Adrenal gland (tissue), 19 donors: ENCODE measurements at places on chromosomes 5 and 9. TPM values are rescaled to one million over a fixed set of nuclear protein-coding genes. Genes with fewer than 3 reads are reported as not detected.

- H3K27ac ChIP-seq, result peak overlapping the region; percentile 45
- H3K36me3 ChIP-seq, result no peaks in the 10 kb centered on the region
- H3K4me3 ChIP-seq, result no peak overlapping the region
- no peak for DNase-seq
These were observed 66.0 kb downstream of the HMCN2 start for GRCh38 chr9:130331573-130331972.

Gene OSTF1
- 32.5 TPM for total RNA-seq

DNA sequence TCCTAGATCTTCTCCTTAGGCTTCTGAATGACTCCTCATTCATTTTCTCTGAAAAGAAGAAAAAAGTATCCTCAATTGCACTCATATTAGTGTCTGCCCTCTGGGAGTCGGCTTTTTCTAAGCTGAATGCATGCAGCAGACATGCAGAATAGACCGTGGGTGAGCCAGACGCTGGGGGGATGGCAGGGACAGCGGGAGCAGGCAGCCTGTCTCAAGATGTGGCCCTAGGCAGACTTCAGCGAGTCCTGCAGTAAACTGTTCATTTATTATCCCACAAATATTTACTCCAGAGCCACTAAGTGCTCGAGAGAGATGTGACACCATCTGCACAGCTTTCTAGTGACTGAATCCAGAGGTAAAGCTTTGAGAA is 164.9 kb upstream of the RAI14 start:
- no peak for DNase-seq
- H3K27me3 ChIP-seq, result no peaks in the 10 kb centered on the region
- H3K27ac ChIP-seq, result no peak overlapping the region
- H3K4me1 ChIP-seq, result peaks cover 4% of the 10 kb centered on the region
- H3K4me3 ChIP-seq, result no peak overlapping the region
- H3K36me3 ChIP-seq, result no peaks in the 10 kb centered on the region

Gene MOB3B
- total RNA-seq, result 3.1 TPM

GRCh38 chr9:73259086-73259696 is 107.5 kb downstream of the ANXA1 start:
- H3K4me1 ChIP-seq, result no peaks in the 10 kb centered on the region

Gene SUSD3
- 3.3 TPM for total RNA-seq

GRCh38 chr5:68771732-68772131 is 322.1 kb upstream of the SLC30A5 start:
- no peak overlapping the region for H3K4me3 ChIP-seq
- H3K4me1 ChIP-seq, result no peaks in the 10 kb centered on the region
- no peak for DNase-seq
- no peaks in the 10 kb centered on the region for H3K27me3 ChIP-seq

Gene SLC36A2
- total RNA-seq, result not detected

- no peaks in the 10 kb centered on the region for H3K4me1 ChIP-seq
- no peaks in the 10 kb centered on the region for H3K27me3 ChIP-seq
- H3K4me3 ChIP-seq, result no peak overlapping the region
- H3K36me3 ChIP-seq, result no peaks in the 10 kb centered on the region
- H3K27ac ChIP-seq, result no peak overlapping the region
- DNase-seq, result no peak
These were observed 16.3 kb upstream of the SLC12A7 start for GRCh38 chr5:1127959-1128785.

Gene NUTM2F
- not detected for total RNA-seq

GRCh38 chr5:34005681-34006080 is 2.2 kb downstream of the AMACR start:
- H3K27me3 ChIP-seq, result no peaks in the 10 kb centered on the region
- DNase-seq, result no peak
- no peak overlapping the region for H3K4me3 ChIP-seq
- H3K36me3 ChIP-seq, result no peaks in the 10 kb centered on the region

GRCh38 chr5:181190711-181191525 is 14.1 kb downstream of the TRIM7 start:
- peak overlapping the region; percentile 89 for H3K27ac ChIP-seq
- peak overlapping the region; percentile 52 for H3K4me3 ChIP-seq
- peak; percentile 49 for DNase-seq
- peaks cover 17% of the 10 kb centered on the region for H3K4me1 ChIP-seq

DNA sequence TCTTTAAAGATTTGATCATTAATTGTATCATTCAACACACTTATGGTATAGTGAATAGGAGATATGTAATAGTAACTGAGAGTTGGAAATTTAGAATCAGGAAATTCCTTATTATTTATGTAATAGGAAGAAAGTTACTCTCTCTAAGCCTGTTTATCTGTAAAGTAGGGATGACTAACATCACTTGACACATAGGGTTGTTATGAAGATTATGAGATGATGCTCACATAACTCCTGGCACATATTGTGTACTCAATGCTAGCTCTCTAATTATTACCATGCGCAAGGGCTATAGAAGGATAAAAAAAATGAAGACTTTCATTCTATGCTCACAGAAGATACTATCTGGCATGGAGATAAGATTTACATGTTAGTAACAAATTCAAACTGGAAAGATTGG is 149.9 kb downstream of the ISOC1 start:
- H3K27ac ChIP-seq, result no peak overlapping the region
- no peaks in the 10 kb centered on the region for H3K4me1 ChIP-seq
- no peak overlapping the region for H3K4me3 ChIP-seq
- H3K27me3 ChIP-seq, result no peaks in the 10 kb centered on the region

GRCh38 chr5:53871050-53871449 is 310.6 kb downstream of the NDUFS4 start:
- H3K36me3 ChIP-seq, result no peaks in the 10 kb centered on the region
- H3K27ac ChIP-seq, result no peak overlapping the region
- no peaks in the 10 kb centered on the region for H3K27me3 ChIP-seq

DNA sequence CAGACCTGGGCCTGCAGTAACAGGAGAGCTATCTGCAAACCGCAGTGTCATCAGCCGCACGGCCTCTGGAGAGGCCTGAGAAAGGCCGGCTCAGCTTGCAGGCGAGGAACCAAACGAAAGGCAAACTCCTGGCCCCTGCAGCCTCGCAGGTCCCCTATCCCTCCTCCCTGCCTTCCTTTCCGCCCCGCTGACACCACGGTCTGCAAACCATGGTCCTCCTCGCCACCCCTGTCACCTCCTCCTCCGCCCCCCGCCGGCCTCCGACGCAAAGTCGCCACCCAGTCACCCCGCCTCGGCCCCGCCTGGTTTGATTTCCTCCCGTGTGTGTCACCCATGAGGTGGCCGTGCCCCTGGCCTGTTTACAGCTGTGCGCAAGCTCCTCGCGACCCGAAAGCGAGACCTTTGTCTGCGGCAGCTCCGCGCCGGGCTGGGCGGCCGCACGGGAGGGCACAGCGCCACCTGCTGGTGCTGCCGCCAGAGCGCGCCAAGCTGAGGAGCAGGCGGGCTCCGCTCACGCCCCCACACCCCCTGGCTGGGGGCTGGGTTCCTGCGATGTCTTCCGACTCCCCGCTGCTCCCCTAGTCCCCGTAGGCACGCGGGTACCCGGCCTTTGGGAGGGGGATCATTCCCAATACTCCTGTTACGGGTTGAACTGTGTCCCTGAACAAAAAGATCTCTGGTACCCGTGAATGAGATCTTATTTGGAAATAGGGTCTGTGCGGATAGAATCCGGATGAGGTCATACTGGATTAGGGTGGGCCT is 19.4 kb downstream of the GBGT1 start:
- no peak overlapping the region for H3K27ac ChIP-seq
- H3K27me3 ChIP-seq, result no peaks in the 10 kb centered on the region
- H3K4me1 ChIP-seq, result peaks cover 63% of the 10 kb centered on the region
- H3K36me3 ChIP-seq, result no peaks in the 10 kb centered on the region
- no peak overlapping the region for H3K4me3 ChIP-seq

Gene IFNA2
- total RNA-seq, result not detected

DNA sequence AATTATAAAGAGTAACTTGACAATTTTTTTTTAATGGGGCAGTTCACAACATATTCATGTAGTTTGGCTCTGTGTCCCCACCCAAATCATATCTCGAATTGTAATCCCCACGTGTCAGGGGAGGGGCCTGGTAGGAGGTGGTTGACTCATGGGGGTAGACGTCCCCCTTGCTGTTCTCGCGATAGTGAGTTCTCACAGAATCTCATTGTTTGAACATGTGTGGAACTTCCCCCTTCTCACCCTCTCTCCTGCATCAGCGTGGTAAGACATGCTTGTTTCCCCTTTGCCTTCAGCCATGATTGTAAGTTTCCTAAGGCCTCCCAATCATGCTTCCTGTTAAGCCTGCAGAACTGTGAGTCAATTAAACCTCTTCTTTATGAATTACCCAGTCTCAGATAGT is 40.7 kb downstream of the FBXW11 start:
- H3K4me1 ChIP-seq, result peaks cover 11% of the 10 kb centered on the region
- H3K4me3 ChIP-seq, result no peak overlapping the region
- no peak overlapping the region for H3K27ac ChIP-seq
- no peaks in the 10 kb centered on the region for H3K27me3 ChIP-seq

Gene SEMA5A
- 1.7 TPM for total RNA-seq

Gene CCNJL
- 4.0 TPM for total RNA-seq

GRCh38 chr5:142548739-142549275 is 137.1 kb downstream of the FGF1 start:
- H3K27me3 ChIP-seq, result no peaks in the 10 kb centered on the region
- peaks cover 9% of the 10 kb centered on the region for H3K4me1 ChIP-seq
- no peak overlapping the region for H3K4me3 ChIP-seq
